IPS-NIHi11 (cell line): ENCODE measurements at places on chromosomes 5 and 9.

DNA sequence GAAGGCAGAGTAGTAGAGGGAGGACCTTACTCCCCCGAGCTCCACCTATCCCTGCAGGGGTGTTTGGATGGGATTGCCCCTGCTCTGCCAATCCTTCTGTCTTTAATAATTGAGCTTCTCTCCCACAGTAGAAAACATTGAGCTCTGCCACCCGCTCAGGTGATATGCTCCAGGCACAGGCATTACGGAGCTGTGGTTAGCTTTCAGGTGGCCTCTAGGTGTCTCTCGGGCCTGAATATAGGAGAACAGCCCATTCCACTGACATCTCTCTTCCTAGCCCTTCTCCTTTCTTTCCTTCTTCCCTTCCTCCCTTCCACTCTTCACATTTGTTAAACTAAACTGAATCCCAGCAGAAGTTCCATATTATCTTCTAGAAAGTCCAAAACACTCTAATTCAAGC, 203.4 kb downstream of the SYK start:
- DNase-seq = peak; percentile 40

- no peak for DNase-seq
These were observed 356.0 kb upstream of the ISL1 start for GRCh38 chr5:51027271-51027670.

GRCh38 chr9:79617395-79617794, 45.6 kb downstream of the TLE4 start:
- DNase-seq = no peak

DNA sequence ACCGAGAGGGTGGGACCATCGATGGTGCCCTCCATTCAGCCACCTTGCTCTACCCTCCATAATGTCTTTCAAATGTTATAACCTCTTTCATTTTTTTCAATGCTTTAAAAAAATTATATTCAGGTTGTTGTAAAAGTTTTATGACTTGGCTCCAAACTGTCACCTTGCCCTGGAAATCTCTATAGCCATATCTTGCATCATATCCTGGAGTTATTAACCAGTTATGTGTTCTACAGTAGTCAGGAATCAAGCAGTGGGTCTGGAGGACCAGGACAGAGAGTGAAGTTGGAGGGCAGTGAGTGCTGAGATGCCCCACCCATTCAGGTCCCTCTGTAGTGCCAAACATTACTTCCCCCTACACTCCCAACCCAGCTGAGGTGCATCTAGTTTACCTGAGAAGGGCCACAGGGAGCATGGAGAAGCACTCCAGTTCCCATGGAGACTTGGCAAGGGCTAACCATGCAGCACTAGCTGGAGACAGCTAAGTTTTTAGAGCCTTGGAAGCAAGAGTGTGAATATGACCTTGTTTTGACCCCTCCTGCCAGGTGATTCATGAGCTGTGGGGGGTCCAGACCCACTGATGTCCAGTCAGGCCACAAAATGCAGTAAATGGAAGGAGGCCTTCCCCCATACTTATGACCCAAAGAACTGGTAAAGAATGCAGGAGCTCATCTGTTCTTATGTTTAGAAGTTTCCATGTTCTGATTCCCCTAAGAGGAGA, 5.5 kb downstream of the IFNA8 start:
- no peak for DNase-seq

- DNase-seq = no peak
These were observed 103.2 kb downstream of the VAV2 start for GRCh38 chr9:133888809-133889491.

- no peak for DNase-seq
These were observed 314.4 kb upstream of the MSX2 start for GRCh38 chr5:174409971-174410370.

- DNase-seq = no peak
These were observed 141.8 kb downstream of the C9orf50 start for GRCh38 chr9:129478961-129479630.

- no peak for DNase-seq
These were observed 608.6 kb downstream of the SLCO4C1 start for GRCh38 chr5:101687349-101687985.
